GM06990 (cell line): ENCODE measurements at places on chromosomes 1 and 21.
A peak's percentile ranks its signal among the peaks of the same experiment; 100 is the strongest.

GRCh38 chr1:48750109-48750508 is 26.6 kb downstream of the BEND5 start:
- DNase-seq, result peak; percentile 3

GRCh38 chr1:100704473-100704872 is 15.1 kb upstream of the VCAM1 start:
- no peak for DNase-seq

- DNase-seq, result no peak
These were observed 1596.9 kb downstream of the PLA2G4A start for GRCh38 chr1:188425687-188426086.

- DNase-seq, result no peak
These were observed 347.0 kb upstream of the AJAP1 start for GRCh38 chr1:4307468-4307845.

GRCh38 chr21:16708101-16708835 is 804.6 kb upstream of the CXADR start:
- no peak for DNase-seq

GRCh38 chr1:31300193-31300592 is 3.4 kb downstream of the ZCCHC17 start:
- no peak for DNase-seq

- DNase-seq, result no peak
These were observed 31.8 kb downstream of the TMEM63A start for GRCh38 chr1:225850370-225850769.

GRCh38 chr1:31617916-31618746 is 642 bp downstream of the HCRTR1 start:
- DNase-seq, result peak; percentile 63

DNA sequence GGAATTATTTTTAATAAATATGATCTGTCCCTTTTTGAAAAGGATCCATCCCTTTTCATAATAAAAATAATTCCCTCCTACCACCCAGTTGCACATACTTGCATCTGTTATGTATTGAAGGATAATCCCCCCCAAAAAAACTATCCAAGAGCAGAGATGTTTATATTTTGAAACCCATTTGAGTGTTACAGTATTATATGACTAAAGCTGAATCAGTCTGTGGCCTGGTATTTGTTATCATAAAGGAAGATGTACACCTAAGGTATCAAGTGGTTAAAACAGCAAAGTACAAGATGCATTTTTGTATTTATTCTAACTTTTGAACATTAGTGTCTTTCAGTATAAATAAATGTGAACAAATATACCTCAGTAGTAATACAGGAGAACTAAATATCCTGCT is 12.7 kb upstream of the TGFB2 start:
- no peak for DNase-seq

- no peak for DNase-seq
These were observed 27.4 kb downstream of the PALMD start for GRCh38 chr1:99673315-99673714.

GRCh38 chr1:20950679-20951078 is 163.6 kb upstream of the HP1BP3 start:
- DNase-seq, result no peak

GRCh38 chr1:170192546-170192945 is 46.8 kb downstream of the NTMT2 start:
- DNase-seq, result no peak

DNA sequence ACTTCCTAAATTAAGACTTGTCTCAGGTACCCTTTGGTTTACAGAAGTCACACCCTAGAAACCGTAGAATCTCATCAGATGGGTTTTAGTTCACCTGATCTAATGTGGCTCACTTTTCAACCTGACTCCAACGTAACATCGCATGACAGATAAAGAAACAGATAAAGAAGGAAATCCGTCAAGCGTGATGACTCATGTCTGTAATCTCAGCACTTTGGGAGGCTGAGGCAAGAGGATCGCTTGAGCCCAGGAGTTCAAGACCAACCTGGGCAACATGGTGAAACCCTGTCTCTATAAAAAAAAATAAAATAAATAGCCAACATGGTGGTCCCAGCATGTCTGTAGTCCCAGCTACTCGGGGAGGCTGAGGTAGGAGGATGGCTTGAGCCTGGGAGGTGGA is 97.3 kb downstream of the SPSB1 start:
- DNase-seq, result no peak

DNA sequence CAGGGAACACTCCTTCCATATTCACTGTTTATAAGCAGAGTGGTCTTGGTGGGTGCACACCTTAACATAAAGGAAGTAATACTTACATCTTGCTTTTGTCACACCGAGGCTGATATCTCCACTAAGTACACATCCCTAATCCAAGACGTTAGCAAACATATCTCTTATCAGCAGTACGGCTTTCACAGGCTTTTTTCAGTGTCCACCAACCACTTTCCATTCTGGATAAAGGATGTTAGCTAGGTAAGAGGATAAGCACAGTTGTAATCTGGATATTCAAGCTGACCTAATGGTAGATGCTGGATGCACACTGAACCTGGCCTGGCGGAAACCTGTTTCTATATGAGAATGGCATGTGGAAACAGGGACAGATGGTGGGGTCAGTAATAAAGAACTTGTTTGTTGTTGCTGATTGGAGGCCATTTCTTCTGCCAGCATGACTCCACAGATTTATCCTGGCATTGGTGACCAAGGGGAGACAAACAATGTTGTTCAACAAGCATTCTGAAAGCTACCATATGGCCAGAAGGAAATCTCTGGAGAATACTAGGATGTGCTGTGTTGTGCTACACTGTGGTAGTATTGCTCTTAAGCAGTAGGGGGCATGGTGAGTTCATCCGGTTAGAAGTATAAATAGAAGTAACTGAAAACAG is 416.4 kb downstream of the PTBP2 start:
- DNase-seq, result peak; percentile 6

DNA sequence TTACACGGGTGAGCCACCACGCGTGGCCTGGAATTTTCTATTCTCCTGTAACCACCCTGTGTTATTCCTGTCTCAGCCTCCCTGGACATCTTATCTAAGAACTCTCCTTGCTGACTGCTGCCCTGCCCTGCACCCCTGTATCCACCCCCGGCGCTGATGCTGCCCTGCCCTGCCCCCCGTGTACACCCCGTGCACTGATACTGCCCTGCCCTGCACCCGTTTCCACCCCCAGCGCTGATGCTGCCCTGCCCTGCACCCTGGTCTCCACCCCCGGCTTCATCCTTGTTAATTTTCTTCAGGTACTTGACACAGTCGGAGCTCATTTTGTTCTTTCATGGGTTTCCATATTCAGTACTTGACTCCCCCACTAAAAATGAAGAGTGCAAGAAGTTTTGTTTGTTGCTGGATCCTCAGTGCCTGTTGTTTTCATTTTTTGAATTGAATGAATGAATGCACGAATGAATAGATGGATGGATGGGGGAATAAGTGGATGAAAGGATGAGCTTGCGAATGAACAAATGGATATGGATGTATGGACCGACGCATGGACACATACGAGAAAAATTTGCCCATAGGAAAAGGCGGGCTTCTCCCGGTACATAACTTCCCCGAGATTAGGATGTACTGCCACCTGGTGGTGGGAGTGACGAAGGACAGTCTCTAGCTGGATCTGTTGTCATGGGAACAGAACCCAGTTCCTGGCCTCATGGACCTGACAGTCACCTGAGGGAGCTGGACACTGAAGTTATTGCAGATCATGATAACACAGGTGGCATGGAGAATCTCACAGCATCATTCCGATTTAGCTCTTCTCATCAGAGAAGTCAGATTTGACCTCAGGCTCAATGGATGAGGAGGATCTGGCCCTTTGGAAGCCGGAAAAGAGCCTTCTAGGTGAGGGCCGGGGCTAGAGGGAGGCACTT is 14.9 kb downstream of the AADACL4 start:
- DNase-seq, result no peak

- DNase-seq, result no peak
These were observed 306.6 kb downstream of the PCP4 start for GRCh38 chr21:40173816-40174215.

GRCh38 chr1:60745484-60745883 is 336.9 kb upstream of the NFIA start:
- no peak for DNase-seq

GRCh38 chr1:218698141-218698540 is 353.0 kb downstream of the TGFB2 start:
- DNase-seq, result no peak

- DNase-seq, result peak; percentile 38
These were observed 46.1 kb downstream of the MEGF6 start for GRCh38 chr1:3564921-3565831.

DNA sequence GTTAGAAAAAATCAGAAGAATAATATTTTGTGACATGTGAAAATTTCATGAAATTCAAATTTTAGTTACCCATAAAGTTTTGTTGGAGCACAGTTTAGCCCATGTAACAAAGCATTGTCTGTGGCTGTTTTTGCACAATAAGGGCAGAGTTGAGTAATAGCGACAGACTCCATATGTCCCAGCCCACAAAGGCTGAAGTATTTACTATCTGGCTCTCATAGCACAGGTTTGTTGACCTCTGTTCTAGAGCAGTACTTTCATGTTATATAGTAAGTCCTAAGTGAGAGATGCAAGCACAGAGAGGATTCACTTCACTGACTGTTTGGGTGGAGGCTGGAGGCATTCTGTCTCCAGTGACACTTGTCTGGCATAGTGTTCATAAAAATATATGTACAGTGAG is 6.8 kb downstream of the LAMC1 start:
- DNase-seq, result no peak

DNA sequence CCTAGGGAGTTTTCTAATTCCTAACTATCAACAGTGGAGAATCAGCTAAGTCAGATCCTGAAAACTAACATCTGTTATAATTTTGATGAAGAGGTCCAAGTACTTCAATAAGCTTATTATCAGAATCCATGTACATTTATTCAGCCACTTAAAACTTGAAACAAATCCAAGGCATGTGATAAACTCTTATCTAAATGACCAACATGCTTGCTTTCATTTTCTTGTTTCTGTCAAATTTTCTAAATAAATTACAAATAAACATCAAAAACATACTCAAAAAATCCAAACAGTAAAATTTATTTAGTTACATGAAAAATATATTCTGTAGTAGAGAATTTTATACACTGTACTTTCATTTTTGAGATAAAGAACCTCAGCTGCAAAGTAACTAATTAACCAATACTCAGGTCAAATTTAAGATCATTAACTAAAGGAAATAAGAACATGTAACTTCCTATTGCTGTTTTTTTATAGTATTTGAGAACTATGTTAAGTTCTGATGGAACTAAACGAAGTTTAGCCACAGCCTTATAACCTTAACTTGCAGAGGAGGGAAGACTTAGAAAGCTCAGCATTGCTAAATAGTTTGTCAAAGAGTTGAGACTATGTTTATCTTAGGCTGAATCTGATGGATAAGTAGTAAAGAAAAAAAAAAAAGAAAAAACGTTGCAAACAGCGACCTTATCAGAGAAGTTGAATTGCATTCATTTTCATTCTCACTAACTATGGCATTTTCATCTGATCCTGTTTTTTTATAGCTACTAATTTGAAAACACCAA is 44.9 kb downstream of the SYNJ1 start:
- no peak for DNase-seq

DNA sequence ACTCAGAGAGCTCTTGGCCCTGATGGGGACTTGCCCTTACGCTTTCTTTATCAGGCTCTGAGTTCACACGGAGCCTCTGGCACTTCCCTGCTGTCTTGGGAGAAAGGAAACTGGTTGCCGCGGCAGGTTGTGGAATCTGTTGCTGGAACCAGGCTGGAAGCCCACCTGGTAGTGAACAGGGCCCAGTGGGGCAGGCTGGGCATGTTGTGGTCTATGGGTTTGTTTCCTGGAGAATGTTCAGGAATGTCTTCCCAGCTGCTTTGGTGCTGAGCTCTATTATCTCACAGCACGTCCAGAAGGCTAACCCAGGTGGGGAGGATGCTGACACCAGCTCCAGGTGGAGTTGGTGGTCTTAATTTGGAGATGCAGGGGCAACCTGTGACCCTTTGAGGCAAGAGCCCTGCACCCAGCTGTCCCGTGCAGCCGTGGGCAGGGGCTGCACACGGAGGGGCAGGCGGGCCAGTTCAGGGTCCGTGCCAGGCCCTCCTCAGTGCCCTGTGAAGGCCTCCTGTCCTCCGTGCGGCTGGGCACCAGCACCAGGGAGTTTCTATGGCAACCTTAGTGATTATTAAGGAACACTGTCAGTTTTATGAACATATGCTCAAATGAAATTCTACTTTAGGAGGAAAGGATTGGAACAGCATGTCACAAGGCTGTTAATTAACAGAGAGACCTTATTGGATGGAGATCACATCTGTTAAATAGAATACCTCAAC is 33.3 kb upstream of the TDRD10 start:
- DNase-seq, result no peak

DNA sequence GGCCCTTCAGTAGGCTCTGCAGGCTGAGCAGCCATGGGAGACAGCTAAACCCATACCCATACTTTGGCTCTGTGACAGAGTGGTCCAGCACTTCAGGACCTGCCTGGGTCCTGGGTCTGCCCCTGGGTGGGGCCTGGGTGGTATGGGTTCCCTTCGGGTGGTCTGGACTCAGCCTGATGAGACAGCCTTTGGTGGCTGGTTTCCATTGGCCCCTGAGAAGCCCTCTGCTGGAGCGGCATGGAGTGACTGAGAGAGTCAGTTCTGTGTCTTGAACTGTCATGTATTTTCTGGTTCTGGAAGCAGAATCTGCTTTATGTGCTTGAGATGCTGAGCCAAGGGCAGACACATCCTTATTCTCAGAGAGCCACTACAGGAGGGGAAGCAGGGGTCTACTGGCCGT is 31.3 kb upstream of the KCNA2 start:
- no peak for DNase-seq

DNA sequence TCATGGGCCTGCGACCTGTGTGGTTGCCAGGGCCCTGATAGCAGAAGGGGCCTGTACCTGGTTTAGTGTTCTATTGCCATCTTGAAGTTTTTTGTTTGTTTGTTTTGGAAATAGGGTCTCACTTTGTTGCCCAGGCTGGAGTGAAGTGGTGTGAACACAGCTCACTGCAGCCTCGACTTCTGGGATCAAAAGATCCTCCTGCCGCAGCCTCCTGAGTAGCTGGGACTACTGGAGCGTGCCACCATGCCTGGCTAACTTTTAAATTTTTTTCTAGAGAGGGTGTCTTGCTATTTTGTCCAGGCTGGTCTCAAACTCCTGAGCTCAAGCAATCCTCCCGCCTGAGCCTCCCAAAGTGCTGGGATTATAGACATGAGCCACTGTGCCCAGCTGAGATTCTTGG is 72.9 kb downstream of the UBE2T start:
- DNase-seq, result no peak

GRCh38 chr1:169466259-169467230 is 19.2 kb downstream of the SLC19A2 start:
- no peak for DNase-seq

DNA sequence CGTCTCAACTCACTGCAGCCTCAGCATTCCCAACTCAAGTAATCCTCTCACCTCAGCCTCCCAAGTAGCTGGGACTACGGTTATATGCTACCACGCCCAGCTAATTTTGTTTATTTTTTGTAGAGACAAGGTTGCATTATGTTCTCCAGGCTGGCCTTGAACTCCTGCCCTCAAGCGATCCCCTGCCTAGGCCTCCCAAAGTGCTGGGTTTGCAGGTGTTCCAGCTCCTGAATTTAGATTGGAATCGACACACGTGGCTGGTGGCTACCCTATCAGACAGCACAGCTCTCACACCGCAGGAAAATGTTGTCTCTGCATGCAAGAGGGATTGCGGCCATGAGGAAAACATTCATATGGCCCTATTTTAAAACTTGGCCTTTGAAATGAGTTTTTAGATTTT is 76.7 kb upstream of the GALNT2 start:
- DNase-seq, result no peak
